Cardiac muscle cell (in vitro differentiated cells and primary cell): ENCODE measurements at places on chromosomes 2 and 18.

DNA sequence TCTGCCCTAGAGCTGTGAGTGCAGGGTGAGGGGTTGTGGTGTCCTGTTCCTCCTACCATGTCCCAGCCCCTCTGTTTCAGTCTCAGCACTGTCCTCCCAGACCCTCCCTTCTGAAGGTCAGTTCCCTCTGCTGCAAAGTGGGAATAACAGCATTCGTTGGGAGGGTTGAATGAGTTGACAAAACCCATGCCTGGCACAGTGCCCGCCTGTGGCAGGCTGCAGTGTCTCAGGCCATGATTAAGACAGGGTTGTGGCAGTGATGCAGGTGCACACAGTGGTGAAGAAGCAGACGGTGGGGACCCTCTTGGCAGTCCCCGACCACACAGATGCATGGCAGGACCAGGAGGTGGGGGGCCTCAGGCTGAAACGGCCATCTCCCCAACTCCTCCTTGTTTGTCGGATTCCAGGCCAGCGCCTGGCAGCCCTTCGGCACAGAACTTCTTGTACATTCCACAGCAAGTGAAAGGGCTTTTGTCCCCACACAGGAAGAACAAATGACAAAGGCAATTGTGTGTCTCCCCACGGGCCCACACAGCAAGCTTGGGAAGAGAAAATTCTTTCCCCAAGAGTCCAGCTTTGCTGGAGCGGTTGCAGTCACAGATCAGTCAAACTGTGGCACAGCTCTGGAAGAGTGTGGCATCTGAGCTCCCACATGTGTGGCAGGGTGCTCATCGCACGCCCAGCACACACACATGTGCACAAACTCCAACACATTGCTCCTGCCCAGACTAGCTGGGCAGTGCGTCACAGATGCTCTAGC is 92.0 kb upstream of the MSH2 start:
- H3K27me3 ChIP-seq = peaks cover 3% of the 10 kb centered on the region
- H3K4me1 ChIP-seq = peaks cover 19% of the 10 kb centered on the region
- no peak overlapping the region for H3K4me3 ChIP-seq
- H3K36me3 ChIP-seq = no peaks in the 10 kb centered on the region
- no peak for DNase-seq

GRCh38 chr2:96112501-96113366 is 3.6 kb downstream of the ADRA2B start:
- H3K27me3 ChIP-seq = peaks cover 4% of the 10 kb centered on the region
- H3K27ac ChIP-seq = peak overlapping the region; percentile 97
- no peaks in the 10 kb centered on the region for H3K36me3 ChIP-seq
- peaks cover 48% of the 10 kb centered on the region for H3K4me1 ChIP-seq

GRCh38 chr2:114022360-114023085 is 132.6 kb downstream of the ACTR3 start:
- H3K27me3 ChIP-seq = no peaks in the 10 kb centered on the region
- no peak for DNase-seq
- no peak overlapping the region for H3K4me3 ChIP-seq
- H3K4me1 ChIP-seq = no peaks in the 10 kb centered on the region

GRCh38 chr2:105592288-105592687 is 152.4 kb upstream of the NCK2 start:
- H3K36me3 ChIP-seq = no peaks in the 10 kb centered on the region
- no peak overlapping the region for H3K4me3 ChIP-seq
- no peak overlapping the region for H3K27ac ChIP-seq

DNA sequence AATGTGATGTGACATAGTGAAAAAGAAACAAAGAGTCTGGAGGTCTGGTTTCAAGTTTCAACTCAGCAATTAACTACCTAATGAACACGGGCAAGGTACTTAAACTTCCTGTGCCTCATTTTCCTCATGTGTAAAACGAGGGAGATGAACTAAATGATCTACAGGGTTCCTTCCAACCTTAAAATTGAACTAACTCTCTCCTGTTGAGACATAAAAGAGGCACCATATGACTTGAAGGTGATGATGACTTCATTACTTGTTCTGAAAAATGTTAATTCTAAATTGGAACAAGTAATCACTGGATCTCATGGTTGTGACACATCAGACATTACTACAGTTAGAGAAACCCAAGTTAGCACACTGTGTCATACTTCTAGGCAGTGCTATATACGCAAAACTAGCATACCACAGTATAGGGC is 8.9 kb upstream of the REL start:
- no peaks in the 10 kb centered on the region for H3K4me1 ChIP-seq
- no peak for DNase-seq
- H3K27me3 ChIP-seq = no peaks in the 10 kb centered on the region
- no peaks in the 10 kb centered on the region for H3K36me3 ChIP-seq
- H3K27ac ChIP-seq = no peak overlapping the region

DNA sequence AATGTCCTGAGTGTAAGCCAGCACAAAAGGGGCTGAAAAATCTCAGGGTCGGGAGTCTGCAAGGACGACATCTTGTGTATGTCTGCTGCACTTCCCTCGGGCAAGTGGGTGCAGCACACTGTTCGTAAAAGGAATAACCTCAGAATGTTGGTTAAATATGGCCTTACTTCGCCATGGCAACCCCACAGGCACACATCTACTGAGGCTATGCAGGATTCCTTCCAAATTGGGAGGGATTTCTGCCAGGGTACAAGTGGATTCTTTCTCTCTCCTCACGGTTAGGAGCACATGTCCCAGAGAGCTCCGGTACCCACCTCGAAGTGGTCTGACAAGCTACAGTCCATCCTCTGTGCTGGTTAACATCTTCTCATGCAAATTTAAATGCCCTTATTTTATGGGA is 277.7 kb upstream of the PXDN start:
- H3K27me3 ChIP-seq = no peaks in the 10 kb centered on the region
- H3K4me1 ChIP-seq = peaks cover 15% of the 10 kb centered on the region
- DNase-seq = no peak
- no peak overlapping the region for H3K4me3 ChIP-seq
- H3K27ac ChIP-seq = no peak overlapping the region

DNA sequence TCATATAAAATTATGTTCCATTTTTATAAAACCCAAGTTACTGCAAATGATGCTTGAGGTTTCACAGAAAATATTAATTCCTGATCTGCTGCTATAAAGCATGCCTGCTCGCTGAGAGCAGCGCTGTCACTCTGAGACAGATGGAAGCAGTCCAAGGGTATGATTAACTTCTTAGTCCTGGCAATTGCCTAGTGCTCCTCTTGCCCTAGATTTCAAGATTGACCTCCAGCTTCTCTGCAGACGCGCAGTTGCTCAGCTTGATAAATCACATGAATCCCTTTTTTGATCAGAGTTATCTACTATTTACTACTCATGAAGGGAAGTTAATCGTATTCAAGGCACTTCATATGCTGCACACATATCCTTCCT is 154.6 kb upstream of the REV1 start:
- H3K4me3 ChIP-seq = no peak overlapping the region
- DNase-seq = peak; percentile 45
- H3K27me3 ChIP-seq = no peaks in the 10 kb centered on the region
- H3K27ac ChIP-seq = no peak overlapping the region

- H3K36me3 ChIP-seq = no peaks in the 10 kb centered on the region
- DNase-seq = no peak
- peaks cover 6% of the 10 kb centered on the region for H3K4me1 ChIP-seq
- H3K27me3 ChIP-seq = peaks cover 31% of the 10 kb centered on the region
- no peak overlapping the region for H3K4me3 ChIP-seq
Measured at GRCh38 chr2:65586516-65586915, 154.1 kb upstream of the SPRED2 start.

DNA sequence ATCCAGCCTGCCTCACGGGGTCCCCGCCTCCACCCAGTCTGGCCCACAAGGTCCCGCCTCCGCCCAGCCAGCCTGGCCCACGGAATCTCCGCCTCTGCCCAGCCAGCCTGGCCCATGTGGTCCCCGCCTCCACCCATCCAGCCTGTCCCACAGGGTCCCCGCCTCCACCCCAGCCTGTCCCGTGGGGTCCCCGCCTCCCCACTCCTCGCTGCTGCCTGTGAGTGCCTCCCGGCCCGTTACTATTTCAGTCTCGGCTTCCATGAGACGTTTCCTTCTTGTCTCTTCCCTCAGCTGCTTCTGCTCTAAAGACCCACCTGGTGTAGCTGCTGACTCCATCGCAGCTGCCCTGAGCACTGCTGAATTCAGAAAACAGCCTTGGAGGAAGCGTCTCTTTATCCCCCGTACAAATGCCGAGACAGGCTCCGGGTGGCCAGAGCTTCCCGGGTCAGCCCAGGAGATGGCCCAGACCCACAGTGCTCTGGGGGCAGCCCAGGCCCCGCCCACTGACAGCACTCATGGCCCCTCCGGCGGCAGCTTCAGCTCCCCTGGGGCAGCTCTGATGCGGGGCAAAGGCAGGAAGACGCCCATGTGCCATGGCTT is 69.8 kb downstream of the NFATC1 start:
- no peaks in the 10 kb centered on the region for H3K27me3 ChIP-seq
- peak overlapping the region; percentile 78 for H3K27ac ChIP-seq
- H3K36me3 ChIP-seq = no peaks in the 10 kb centered on the region
- peak; percentile 65 for DNase-seq
- peaks cover 12% of the 10 kb centered on the region for H3K4me1 ChIP-seq
- no peak overlapping the region for H3K4me3 ChIP-seq

GRCh38 chr2:240559286-240559685 is 871 bp upstream of the DUSP28 start:
- no peak for DNase-seq
- no peaks in the 10 kb centered on the region for H3K27me3 ChIP-seq
- peaks cover 5% of the 10 kb centered on the region for H3K4me1 ChIP-seq
- H3K27ac ChIP-seq = no peak overlapping the region
- H3K4me3 ChIP-seq = no peak overlapping the region

DNA sequence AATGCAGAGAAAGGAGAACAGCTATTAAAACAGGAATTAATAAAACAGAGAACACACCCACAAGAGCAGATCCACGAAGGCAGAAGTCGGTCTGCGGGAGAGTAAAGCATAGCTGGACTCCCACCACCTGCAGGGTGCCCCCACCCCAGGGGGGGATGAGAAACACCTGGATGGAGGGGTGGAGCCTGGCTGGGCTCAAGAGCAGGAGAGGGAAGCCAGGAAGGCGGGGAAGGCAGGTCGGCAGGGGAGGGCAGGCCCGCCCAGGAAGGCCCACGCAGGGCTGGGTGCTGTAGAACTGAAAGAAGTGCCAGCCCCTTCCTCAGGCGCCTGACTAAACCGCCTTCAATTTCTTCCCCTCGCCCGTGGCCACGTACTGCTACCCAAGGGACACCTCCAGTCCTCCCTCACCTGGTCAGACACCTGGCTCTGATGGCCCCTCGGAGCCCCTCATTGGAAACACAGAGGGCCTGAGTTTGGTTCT is 175.4 kb downstream of the HDAC4 start:
- no peak overlapping the region for H3K4me3 ChIP-seq
- H3K27me3 ChIP-seq = no peaks in the 10 kb centered on the region
- H3K4me1 ChIP-seq = peaks cover 15% of the 10 kb centered on the region
- H3K36me3 ChIP-seq = no peaks in the 10 kb centered on the region

GRCh38 chr2:160140471-160140870 is 59.6 kb downstream of the ITGB6 start:
- H3K27ac ChIP-seq = no peak overlapping the region
- H3K4me1 ChIP-seq = no peaks in the 10 kb centered on the region
- DNase-seq = no peak
- H3K4me3 ChIP-seq = no peak overlapping the region
- H3K36me3 ChIP-seq = no peaks in the 10 kb centered on the region
- H3K27me3 ChIP-seq = no peaks in the 10 kb centered on the region

DNA sequence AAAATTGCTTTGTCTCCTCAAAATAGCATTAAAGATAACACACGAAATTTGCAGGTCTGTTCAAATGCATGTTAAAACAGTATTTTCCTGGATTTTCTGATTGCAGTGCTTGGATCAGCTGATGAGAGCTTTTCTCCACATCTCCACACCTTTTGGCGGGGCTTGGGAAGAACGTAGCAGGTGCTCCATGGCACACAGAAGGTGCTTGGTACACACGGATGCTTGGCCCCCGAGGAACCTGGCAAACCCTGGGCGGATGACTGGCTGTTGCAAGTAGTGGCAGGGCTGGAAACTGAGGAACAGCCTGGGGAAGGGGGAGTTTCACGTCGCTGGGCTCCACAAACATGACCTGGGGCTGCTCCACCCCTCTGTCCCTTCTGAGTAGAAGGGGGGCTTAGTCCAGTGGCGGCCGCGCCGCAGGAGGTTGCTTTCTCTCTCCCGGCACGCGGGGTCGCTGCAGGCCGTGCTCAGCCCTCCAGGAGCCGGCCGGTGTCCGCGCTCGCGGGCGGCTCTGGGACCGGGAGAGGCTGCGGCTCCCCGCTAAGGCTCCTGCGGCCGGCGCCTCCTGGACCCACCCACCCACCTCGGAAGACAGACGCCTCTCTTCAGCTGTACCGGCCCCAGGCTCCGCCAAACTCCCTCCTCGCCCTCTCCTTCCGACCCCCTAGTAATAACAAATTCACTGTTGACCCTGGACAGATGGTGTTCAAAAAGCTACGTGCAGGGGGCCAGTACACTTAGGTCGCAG is 69.3 kb downstream of the MARCO start:
- no peaks in the 10 kb centered on the region for H3K4me1 ChIP-seq
- no peaks in the 10 kb centered on the region for H3K36me3 ChIP-seq
- DNase-seq = peak; percentile 84
- H3K27ac ChIP-seq = no peak overlapping the region
- H3K27me3 ChIP-seq = peaks cover 44% of the 10 kb centered on the region

DNA sequence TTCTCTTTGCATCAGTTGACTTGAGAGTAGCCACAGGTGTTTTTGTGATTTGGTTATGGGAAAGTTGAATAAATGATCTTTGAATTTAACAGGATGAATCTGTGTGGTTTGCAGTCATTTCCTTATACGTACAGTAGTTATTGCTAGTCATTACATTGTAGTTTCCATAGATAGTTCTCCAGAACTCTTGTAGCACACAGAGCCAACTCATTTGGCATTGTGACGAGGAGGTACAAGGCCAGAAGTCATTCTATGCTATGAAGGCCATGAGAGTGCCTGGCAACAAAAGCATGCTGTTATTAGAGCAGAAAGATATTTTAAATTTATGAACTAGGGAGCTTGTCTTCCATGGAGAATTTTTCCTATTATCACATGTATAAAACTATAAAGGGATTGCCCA is 973.0 kb upstream of the CHAC2 start:
- no peak for DNase-seq
- H3K27ac ChIP-seq = no peak overlapping the region
- no peaks in the 10 kb centered on the region for H3K27me3 ChIP-seq
- no peak overlapping the region for H3K4me3 ChIP-seq
- no peaks in the 10 kb centered on the region for H3K4me1 ChIP-seq

GRCh38 chr2:178194600-178195389 is 483 bp downstream of the OSBPL6 start:
- no peaks in the 10 kb centered on the region for H3K36me3 ChIP-seq
- peak overlapping the region; percentile 67 for H3K4me3 ChIP-seq
- peaks cover 30% of the 10 kb centered on the region for H3K27me3 ChIP-seq
- H3K27ac ChIP-seq = no peak overlapping the region
- H3K4me1 ChIP-seq = no peaks in the 10 kb centered on the region

GRCh38 chr2:41033127-41033526 is 581.2 kb upstream of the SLC8A1 start:
- no peaks in the 10 kb centered on the region for H3K27me3 ChIP-seq
- no peak overlapping the region for H3K4me3 ChIP-seq
- DNase-seq = no peak
- no peak overlapping the region for H3K27ac ChIP-seq
- no peaks in the 10 kb centered on the region for H3K4me1 ChIP-seq

GRCh38 chr2:206876216-206876860 is 63.0 kb upstream of the CPO start:
- no peaks in the 10 kb centered on the region for H3K36me3 ChIP-seq
- peaks cover 3% of the 10 kb centered on the region for H3K4me1 ChIP-seq
- H3K27me3 ChIP-seq = no peaks in the 10 kb centered on the region
- H3K4me3 ChIP-seq = no peak overlapping the region
- no peak overlapping the region for H3K27ac ChIP-seq
